ENCODE measurements at places on chromosomes 2 and 18. TPM values are rescaled to one million over a fixed set of nuclear protein-coding genes. Genes with fewer than 3 reads are reported as not detected.

Gene CD8B2
- not detected for total RNA-seq

Gene REG1B
- not detected for total RNA-seq

GRCh38 chr2:54773838-54774237, 50.4 kb downstream of the EML6 start:
- H3K27ac ChIP-seq: no peak overlapping the region
- no peaks in the 10 kb centered on the region for H3K4me1 ChIP-seq
- no peaks in the 10 kb centered on the region for H3K27me3 ChIP-seq
- no peak overlapping the region for H3K4me3 ChIP-seq

GRCh38 chr2:173221132-173221695, 133.5 kb upstream of the CDCA7 start:
- no peaks in the 10 kb centered on the region for H3K27me3 ChIP-seq
- peaks cover 15% of the 10 kb centered on the region for H3K36me3 ChIP-seq
- peaks cover 16% of the 10 kb centered on the region for H3K4me1 ChIP-seq
- H3K4me3 ChIP-seq: no peak overlapping the region
- H3K27ac ChIP-seq: no peak overlapping the region

Gene LYG2
- total RNA-seq: not detected

DNA sequence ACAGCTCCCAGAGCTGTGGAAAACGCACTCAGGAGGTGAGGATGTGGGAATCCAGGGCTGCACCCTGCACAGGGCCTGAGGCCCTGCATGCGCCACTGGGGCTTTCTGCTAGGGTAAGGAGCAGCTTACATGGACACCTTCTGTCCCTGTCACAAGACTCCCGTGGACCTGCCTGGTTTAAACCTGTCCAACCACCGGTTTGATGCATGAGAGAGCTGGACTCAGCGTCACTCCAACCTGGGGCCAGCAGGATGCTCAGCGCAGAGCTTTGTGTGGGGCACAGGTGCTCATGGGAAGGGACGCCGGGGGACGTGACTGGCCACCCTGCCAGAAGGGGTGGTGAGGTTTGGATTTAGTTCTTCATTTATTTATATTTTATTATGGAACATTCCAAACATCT, 24.2 kb downstream of the SNORC start:
- no peaks in the 10 kb centered on the region for H3K36me3 ChIP-seq
- no peak overlapping the region for H3K27ac ChIP-seq
- H3K4me1 ChIP-seq: no peaks in the 10 kb centered on the region
- no peak overlapping the region for H3K4me3 ChIP-seq

- no peak overlapping the region for H3K4me3 ChIP-seq
- no peaks in the 10 kb centered on the region for H3K36me3 ChIP-seq
- H3K27me3 ChIP-seq: no peaks in the 10 kb centered on the region
- H3K4me1 ChIP-seq: peaks cover 22% of the 10 kb centered on the region
These were observed 50.3 kb downstream of the NCK2 start for GRCh38 chr2:105794926-105795574.

DNA sequence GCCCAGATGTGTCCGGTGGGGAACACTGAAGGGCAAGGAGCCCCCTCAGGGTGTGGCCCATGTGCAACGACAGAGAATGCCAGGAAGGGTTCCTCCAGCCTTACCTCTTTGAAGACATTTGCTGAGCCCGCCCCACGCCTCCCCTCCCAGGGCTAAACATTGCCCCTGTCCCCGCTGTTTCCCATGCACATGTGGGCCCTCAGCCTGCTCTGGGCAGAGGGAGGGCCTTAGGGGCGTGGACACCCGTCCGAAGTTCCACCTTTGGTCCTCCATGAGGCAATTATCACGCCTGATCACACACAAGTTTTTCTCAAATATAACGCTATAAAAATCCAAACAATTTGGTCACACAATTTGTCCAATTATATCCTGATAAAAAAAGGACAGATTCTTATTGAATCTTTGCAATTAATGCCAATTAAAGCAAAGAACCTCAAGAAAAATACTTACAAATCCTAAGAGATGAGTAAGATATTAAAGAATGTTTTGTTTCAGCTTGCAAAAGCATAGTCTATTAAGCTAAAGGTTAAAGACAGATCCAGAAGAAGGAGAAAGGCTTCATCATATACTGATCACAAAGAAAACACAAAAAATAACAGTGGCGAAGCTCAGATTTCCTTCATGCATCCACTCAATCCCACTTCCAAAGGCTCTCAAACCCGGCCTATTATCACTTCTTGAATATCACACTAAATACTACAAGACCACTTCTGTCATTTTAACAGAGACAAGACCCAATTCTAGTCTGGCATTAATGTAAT, 55.2 kb upstream of the LDLRAD4 start:
- DNase-seq: no peak
- H3K27ac ChIP-seq: no peak overlapping the region
- H3K27me3 ChIP-seq: no peaks in the 10 kb centered on the region
- H3K4me1 ChIP-seq: no peaks in the 10 kb centered on the region
- no peak overlapping the region for H3K4me3 ChIP-seq

DNA sequence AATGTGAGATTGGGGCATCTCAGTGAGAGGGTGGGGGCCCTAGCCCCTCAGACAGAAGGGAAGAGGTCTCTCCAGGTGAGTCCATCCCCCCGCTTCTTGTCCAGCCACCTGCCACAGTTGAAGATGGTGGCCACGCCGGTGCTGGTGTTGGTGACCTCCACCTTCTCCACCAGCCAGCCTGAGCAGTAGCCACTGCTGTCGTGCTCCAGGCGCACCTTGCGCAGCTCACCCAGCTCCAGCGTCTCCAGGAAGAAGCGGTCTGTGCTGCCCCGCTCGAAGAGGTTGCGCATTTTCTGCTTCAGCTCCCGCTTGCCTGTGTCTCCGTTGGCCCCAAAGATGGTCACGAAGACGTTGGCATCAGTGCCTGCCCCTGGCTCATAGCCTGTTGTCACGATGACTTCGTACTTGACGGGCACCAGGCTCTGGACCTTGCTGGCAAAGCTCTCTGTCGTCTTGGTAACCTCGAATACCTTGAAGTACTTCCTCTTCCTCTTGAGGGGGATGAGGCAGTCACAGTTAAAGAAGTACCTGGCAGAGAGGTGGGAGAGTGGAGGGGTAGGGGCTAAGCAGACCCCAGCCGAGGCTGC, 179.5 kb downstream of the LOXHD1 start:
- peaks cover 9% of the 10 kb centered on the region for H3K4me1 ChIP-seq
- H3K27me3 ChIP-seq: no peaks in the 10 kb centered on the region
- no peak overlapping the region for H3K4me3 ChIP-seq
- H3K27ac ChIP-seq: no peak overlapping the region
- H3K36me3 ChIP-seq: no peaks in the 10 kb centered on the region

GRCh38 chr18:5503740-5504139, 40.1 kb downstream of the EPB41L3 start:
- H3K27me3 ChIP-seq: no peaks in the 10 kb centered on the region
- H3K36me3 ChIP-seq: no peaks in the 10 kb centered on the region
- H3K4me3 ChIP-seq: no peak overlapping the region
- peaks cover 23% of the 10 kb centered on the region for H3K4me1 ChIP-seq

Gene GLI2
- total RNA-seq: 13.8 TPM

Gene GREB1
- 32.6 TPM for total RNA-seq

DNA sequence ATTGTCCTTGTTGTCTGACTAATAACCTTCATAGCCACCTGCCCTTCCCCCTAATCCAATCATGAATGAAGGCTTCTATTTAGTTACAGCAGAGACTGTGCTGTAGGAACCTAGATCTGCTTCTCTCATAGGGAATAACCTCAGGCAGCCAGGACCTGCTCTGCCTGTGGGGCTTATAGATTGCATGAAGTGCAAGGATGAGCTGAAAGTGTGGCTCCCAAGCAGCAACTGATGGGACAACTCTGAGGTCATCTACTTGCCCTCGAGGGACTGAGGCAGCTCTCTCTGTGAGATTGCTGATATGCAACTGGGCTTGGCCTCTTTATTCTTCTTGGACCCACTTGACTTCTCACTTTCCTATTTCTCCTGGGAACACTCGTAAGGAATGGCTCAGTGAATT, 23.8 kb upstream of the SLC38A11 start:
- no peak for DNase-seq
- no peak overlapping the region for H3K4me3 ChIP-seq
- no peaks in the 10 kb centered on the region for H3K4me1 ChIP-seq
- H3K27ac ChIP-seq: no peak overlapping the region

DNA sequence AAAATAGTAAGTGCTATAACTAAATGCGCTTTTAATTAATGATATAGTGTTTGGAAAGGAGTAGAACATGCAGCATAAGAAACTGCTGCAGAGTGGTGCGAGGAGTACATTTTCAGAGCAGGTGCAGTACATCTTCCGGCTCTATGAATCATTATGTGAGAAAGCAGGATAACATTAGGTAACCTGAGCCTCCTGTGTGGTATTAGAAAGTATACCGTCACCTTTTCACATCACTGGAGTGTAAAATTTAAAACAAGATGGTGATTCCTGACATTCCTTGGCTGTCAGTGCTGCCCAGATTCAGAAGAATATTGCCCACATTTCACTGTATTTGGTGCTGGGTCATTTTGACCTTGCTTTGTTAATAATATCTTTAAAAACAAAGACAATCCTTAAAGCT, 7.8 kb upstream of the DYNC2LI1 start:
- H3K36me3 ChIP-seq: no peaks in the 10 kb centered on the region
- H3K27me3 ChIP-seq: no peaks in the 10 kb centered on the region
- DNase-seq: no peak
- no peaks in the 10 kb centered on the region for H3K4me1 ChIP-seq
- no peak overlapping the region for H3K4me3 ChIP-seq
- no peak overlapping the region for H3K27ac ChIP-seq

DNA sequence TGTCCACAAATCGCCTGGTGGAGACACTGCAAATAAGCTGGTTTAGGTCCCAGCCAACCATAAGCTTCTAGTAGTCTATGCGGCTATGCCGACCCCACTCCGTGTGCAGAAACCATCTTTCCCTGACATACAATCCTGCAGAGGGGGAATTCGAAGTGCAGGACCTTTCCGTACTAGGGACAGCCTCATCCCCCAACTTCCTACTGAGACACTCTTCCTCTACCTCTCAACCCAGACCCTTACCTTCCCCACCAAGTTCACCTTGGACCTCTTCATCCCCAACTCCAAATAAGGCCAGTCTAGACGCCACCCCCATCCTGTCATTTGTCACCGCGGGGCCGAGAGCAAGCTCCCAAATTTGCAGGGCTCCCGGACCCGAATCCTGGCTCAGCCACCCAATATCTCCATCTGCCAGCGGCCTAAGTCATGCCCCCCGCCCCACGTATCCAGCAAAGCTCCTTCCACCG, 496 bp downstream of the SUCLG1 start:
- DNase-seq: peak; percentile 26
- H3K27me3 ChIP-seq: no peaks in the 10 kb centered on the region
- peak overlapping the region; percentile 68 for H3K4me3 ChIP-seq
- H3K36me3 ChIP-seq: no peaks in the 10 kb centered on the region
- H3K27ac ChIP-seq: peak overlapping the region; percentile 87

DNA sequence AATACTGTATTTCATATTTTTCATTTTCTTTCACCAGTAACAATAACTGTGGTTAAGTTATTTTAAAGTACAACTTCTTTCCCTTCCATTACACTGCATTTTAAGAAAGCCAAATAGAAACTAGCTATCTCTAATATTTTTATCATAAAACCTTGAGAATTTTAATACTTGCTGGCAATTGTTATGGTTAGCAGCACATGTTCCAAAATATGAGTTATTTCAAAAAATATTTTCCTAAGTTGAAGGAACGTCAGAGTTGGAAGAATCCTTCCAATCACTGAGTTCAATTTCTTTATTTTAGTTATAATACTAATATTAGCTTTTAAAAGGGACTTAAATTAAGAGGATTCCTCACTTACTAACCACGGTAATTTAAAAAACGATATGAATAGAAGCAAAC, 68.4 kb downstream of the SCN9A start:
- no peaks in the 10 kb centered on the region for H3K27me3 ChIP-seq
- H3K4me1 ChIP-seq: no peaks in the 10 kb centered on the region
- no peak for DNase-seq
- H3K27ac ChIP-seq: no peak overlapping the region
- H3K36me3 ChIP-seq: no peaks in the 10 kb centered on the region
- no peak overlapping the region for H3K4me3 ChIP-seq

GRCh38 chr2:238846628-238847418, 1.1 kb upstream of the TWIST2 start:
- no peaks in the 10 kb centered on the region for H3K4me1 ChIP-seq
- no peaks in the 10 kb centered on the region for H3K36me3 ChIP-seq
- H3K27ac ChIP-seq: no peak overlapping the region
- no peaks in the 10 kb centered on the region for H3K27me3 ChIP-seq
- H3K4me3 ChIP-seq: no peak overlapping the region

DNA sequence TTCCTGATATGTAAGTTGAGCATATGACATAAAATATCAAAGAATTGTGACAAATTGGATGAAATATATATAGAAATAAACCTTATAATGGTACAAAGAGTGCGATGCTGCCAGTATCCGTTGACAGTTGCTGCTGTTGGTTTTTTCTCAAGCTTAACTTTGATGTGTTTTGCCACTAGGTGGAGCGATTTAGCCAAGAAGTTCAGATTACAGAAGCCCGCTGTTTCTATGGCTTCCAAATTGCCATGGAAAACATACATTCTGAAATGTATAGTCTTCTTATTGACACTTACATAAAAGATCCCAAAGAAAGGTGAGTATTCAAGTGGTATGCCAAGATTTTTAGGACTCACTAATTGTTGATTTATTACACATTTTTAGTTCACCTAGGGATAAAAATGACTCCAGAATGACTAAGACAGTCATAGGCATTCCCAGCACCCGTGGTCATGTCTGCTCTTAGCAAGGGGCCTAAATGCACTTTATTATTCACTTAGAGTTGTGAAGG, 2.1 kb downstream of the RRM2 start:
- no peaks in the 10 kb centered on the region for H3K4me1 ChIP-seq
- peaks cover 5% of the 10 kb centered on the region for H3K27me3 ChIP-seq
- peaks cover 8% of the 10 kb centered on the region for H3K36me3 ChIP-seq
- peak; percentile 85 for DNase-seq

Gene EMILIN1
- 20.2 TPM for total RNA-seq

GRCh38 chr2:88125344-88125923, 2.4 kb downstream of the FABP1 start:
- no peaks in the 10 kb centered on the region for H3K36me3 ChIP-seq
- H3K4me3 ChIP-seq: no peak overlapping the region
- H3K4me1 ChIP-seq: peaks cover 3% of the 10 kb centered on the region
- DNase-seq: no peak
- H3K27ac ChIP-seq: no peak overlapping the region

DNA sequence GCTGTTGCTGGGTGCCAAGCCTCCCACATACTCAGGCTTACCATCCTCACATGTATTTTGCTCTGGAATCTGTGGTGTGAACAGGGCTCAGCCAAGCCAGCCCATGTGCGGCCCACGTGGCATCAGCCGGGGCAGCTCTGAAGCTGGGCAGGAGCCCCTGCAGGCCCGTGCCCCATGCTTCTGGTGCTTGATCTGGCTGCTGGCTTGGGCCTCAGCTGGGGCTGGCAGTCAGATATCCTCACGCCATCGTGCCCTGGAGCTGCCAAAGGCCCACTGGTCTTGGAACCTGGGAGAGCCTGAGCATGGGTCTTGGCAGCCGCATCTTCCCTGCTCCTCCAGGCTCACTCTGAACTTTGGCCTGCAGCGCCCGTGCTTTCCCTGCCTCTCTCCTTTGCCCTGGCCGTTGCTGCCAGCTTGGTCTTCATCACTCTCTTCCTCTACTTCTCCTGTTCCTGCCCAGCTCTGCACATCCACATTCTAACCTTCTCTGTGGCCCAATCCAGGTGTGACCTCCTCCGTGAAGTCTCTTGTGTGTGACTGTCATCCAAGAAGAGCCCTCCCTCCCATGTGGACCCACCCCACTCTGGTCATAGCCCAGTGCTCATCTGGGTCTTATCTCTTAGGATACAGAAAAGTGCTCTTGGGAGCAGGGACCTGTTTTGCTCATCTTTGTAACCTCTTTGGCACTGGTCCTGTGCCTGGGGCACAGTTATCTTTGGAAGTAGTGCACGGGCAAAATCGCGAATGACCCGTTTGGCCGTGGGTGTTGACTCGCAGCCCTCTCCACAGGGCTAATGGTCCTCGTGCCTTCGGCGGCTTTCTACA, 116.1 kb downstream of the RNF144A start:
- peaks cover 1% of the 10 kb centered on the region for H3K4me1 ChIP-seq
- no peaks in the 10 kb centered on the region for H3K27me3 ChIP-seq
- no peak overlapping the region for H3K27ac ChIP-seq
- no peak for DNase-seq
- no peaks in the 10 kb centered on the region for H3K36me3 ChIP-seq
- H3K4me3 ChIP-seq: no peak overlapping the region
